Stimulated activated CD8-positive, alpha-beta memory T cell treated with anti-CD3 and anti-CD28 coated beads, Interleukin-7, amount 100 ng/mL, for 24 hours (primary cell): ENCODE measurements at places on chromosomes 5 and 9.

GRCh38 chr5:35859101-35859661 is 2.5 kb downstream of the IL7R start:
- no peak for DNase-seq

DNA sequence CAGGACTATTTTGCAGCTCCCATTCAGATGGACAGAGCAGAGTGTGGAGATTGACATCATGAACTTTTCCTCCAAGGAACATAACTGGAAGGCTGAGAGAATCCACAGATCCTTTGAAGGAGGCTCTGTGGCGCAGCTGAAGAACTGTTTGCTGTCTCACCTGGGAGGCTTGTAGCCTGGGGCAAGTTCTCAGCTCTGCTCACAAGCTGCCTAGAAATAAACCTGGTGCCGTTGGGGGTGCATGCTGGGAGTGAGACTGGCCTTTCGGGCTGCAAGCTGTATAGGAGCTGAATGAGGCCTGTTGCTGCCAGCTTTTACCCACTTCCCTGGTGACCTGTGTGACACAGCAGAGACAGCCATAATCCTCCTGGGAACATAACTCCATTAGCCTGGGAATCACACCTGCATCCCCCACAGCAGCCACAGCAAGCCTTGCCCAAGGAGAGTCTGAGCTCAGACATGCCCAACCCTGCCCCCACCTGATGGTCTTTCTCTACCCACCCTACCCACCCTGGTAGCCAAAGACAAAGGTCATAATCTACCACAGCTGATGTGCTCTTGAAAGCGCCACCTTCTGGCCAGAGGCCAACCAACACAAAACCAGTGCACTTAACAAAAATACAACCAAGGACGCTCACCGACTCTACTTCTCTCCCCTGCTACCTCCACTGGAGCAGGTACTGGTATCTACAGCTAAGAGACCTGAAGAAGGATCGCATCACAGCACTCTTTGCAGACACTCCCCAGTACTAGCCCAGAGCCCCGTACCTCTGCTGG is 205.1 kb upstream of the MRPS30 start:
- no peak for DNase-seq

GRCh38 chr5:121152411-121152810 is 688.3 kb downstream of the PRR16 start:
- no peak for DNase-seq

GRCh38 chr9:119998614-119999013 is 581.4 kb downstream of the CDK5RAP2 start:
- DNase-seq: no peak

DNA sequence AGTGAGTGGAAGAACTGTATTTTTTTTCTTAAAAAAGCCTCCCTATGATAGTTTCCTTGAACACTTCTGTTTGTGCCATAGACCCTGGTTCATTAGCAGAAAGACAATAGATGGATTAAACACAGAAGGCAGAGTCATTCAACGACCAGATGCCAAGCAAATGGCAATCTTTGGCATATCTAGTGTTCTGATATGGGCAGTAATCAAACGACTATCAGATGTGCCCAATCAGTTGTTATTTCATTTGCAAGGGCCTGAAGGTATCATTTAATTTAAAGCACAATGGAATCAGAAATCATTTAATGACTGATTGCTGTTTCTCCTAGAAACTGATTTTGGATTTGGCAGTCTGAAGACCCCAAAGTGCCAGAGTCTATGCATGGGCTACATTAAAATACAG is 61.3 kb downstream of the SGCD start:
- DNase-seq: no peak

- no peak for DNase-seq
These were observed 2.4 kb downstream of the RECK start for GRCh38 chr9:36039121-36039520.

DNA sequence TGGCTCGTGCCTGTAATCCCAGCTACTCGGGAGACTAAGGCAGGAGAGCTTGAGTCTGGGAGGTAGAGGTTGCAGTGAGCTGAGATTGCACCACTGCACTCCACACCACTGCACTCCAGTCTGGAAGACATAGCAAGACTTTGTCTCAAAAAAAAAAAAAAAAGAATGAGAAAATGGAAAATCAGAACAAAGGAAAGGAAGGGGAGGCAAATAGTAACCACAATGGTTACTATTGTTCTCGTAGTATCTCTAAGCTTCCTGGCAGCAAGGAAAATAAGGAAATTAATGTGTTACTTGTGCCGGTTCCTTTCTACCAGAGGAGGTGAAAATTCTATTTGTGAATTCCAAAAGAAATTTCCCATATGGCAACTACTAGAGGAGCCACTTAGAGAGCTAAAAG is 48.5 kb upstream of the BNC2 start:
- DNase-seq: no peak

GRCh38 chr9:20358207-20358606 is 264.1 kb downstream of the MLLT3 start:
- DNase-seq: no peak

DNA sequence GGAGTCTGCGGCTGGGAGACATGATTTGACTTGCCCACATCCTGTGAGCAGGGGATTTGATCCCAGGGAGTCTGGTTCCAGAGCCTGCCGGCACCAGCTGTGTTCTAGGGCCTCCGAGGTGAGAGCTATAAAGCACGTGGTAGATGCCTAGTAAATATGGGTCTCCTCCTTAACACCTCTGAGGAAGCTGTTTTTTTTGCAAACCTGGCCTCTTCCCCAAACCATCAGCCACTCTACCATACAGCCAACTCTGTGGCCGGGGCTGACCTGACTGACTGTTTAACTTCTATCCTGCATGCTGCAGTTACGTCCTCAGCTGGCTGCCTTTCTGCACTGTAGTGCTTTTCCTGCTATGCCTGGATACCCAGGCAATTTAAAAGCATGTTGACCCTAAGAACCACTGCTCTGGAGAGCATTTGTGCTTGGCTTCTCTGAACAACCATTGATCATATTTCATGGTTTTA is 220.5 kb downstream of the SLIT3 start:
- DNase-seq: no peak

DNA sequence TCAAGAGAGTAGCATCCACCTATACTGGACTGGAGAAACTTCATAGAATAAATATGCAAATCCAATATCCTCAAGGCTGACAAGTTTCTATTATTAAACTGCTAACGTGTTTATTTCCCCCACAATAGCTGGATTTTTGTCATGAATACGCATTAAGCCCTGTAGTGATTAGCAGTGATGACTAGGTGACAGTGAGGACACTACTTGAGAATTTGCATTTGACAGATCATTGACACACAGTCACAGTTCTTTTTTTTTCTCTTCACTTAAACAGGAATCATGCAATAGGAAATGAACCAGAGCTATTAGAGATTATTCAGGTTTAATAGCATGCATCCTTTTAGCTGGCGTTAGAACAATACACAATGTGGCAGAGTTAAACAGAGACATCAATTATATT is 35.3 kb downstream of the MPDZ start:
- no peak for DNase-seq

DNA sequence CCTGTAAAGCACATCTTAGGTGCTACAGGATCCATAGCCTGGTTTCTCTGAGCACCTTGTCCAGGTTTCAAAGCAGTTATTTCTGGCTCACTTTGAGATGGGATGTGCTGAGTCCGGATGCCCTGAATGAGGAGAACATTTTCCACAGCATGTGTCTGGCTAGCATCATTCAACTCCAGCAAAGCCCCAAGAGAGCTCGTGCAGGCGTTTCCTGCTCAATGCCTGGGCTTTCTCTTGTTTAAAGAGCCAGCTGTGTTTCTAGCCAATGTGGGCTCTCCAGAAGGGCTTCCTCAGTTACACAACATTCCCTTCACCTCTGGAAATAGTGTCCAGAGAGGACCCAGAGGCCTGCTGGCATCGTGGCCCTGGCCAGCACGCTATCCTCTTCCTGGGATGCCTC is 411.7 kb downstream of the DMAC1 start:
- no peak for DNase-seq
